ENCODE measurements at places on chromosomes 6 and 20. TPM values are rescaled to one million over a fixed set of nuclear protein-coding genes. Genes with fewer than 3 reads are reported as not detected.

GRCh38 chr20:36847009-36847709, 28.8 kb upstream of the TLDC2 start:
- peak; percentile 59 for DNase-seq
- peak overlapping the region; percentile 92 for H3K27ac ChIP-seq
- no peaks in the 10 kb centered on the region for H3K27me3 ChIP-seq
- H3K4me3 ChIP-seq: no peak overlapping the region
- H3K36me3 ChIP-seq: no peaks in the 10 kb centered on the region

DNA sequence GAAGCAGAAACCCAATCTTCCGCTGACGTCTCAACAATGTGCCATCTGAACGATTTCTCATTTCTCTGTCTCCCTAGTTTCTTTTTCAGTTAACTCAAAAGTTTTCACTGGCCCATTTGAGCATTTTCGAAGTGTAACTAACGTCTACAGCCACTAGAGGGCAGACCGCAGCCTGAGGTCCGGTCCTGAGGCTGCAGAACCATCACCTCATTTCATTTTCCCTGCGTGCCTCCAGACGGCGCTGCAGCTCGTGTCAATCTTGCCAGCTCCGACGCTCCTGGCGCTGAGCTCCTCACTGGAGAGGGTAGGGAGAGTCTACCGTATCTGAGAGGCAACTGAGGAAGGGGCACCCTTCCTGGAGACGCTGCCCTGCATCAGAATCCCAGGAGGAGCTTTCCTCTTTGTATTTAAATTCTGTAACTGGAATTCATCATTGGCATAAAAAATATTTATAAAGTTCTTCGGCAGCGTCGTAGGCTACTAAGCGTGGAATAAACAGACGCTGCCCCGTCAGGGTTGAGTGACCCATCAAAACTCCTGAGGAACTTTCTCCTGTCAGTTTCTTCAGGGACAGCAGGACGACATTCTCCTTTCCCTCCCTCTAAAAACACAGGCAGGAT, 28.5 kb upstream of the DTNBP1 start:
- peak; percentile 19 for DNase-seq
- H3K4me1 ChIP-seq: peaks cover 6% of the 10 kb centered on the region
- H3K4me3 ChIP-seq: peak overlapping the region; percentile 73
- H3K27ac ChIP-seq: peak overlapping the region; percentile 62
- H3K36me3 ChIP-seq: no peaks in the 10 kb centered on the region
- H3K27me3 ChIP-seq: no peaks in the 10 kb centered on the region

- no peak overlapping the region for H3K4me3 ChIP-seq
- no peak overlapping the region for H3K27ac ChIP-seq
- DNase-seq: no peak
- no peaks in the 10 kb centered on the region for H3K4me1 ChIP-seq
These were observed 12.1 kb upstream of the CNKSR3 start for GRCh38 chr6:154522576-154522975.

DNA sequence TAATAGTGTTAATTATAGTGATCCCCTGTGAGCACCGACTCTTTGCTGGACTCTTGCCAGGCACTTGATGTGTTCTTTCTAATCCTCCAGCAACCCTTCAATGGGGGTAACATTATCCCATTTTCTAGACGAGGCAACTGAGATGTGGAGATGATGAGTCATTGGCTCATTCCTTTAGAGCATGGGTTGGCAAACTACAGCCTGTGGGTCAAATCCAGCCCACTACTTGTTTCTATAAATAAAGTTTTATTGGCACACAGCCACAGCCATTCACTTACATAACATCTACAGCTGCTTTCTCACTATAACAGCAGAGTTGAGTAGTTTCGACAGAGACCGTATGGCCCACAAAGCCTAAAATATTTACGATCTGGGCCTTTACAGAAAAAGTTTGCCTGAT, 249.5 kb upstream of the KCNG1 start:
- no peaks in the 10 kb centered on the region for H3K27me3 ChIP-seq
- H3K4me1 ChIP-seq: peaks cover 5% of the 10 kb centered on the region
- no peaks in the 10 kb centered on the region for H3K36me3 ChIP-seq
- H3K4me3 ChIP-seq: no peak overlapping the region
- H3K27ac ChIP-seq: no peak overlapping the region
- no peak for DNase-seq

DNA sequence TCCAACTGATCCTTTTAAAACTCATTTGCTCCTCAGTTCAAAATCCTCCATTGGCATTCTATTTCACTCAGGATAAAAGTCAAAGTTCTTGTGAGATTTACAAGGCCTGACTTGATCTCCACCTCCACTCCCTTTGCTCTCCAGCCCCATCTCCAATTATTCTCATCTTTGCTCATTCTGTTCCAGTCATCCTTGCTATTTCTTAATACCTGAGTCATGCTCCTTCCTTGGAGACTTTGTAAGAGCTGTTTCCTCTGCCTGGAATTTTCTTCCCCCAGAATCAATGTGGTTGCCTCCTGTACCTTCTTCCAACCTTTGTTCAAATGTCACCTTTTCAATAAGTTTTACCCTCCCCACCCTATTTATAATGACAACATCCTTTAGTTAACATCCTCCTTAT, 373.5 kb downstream of the HTR1B start:
- no peak overlapping the region for H3K27ac ChIP-seq
- H3K36me3 ChIP-seq: no peaks in the 10 kb centered on the region
- no peak for DNase-seq
- H3K27me3 ChIP-seq: no peaks in the 10 kb centered on the region

GRCh38 chr6:78611102-78611620, 256.2 kb upstream of the IRAK1BP1 start:
- no peak overlapping the region for H3K4me3 ChIP-seq
- no peak overlapping the region for H3K27ac ChIP-seq
- DNase-seq: no peak
- H3K4me1 ChIP-seq: peaks cover 11% of the 10 kb centered on the region
- H3K36me3 ChIP-seq: no peaks in the 10 kb centered on the region
- no peaks in the 10 kb centered on the region for H3K27me3 ChIP-seq

GRCh38 chr20:61053889-61054288, 198.2 kb upstream of the CDH4 start:
- H3K4me1 ChIP-seq: no peaks in the 10 kb centered on the region
- H3K27ac ChIP-seq: no peak overlapping the region
- DNase-seq: no peak
- no peaks in the 10 kb centered on the region for H3K36me3 ChIP-seq

DNA sequence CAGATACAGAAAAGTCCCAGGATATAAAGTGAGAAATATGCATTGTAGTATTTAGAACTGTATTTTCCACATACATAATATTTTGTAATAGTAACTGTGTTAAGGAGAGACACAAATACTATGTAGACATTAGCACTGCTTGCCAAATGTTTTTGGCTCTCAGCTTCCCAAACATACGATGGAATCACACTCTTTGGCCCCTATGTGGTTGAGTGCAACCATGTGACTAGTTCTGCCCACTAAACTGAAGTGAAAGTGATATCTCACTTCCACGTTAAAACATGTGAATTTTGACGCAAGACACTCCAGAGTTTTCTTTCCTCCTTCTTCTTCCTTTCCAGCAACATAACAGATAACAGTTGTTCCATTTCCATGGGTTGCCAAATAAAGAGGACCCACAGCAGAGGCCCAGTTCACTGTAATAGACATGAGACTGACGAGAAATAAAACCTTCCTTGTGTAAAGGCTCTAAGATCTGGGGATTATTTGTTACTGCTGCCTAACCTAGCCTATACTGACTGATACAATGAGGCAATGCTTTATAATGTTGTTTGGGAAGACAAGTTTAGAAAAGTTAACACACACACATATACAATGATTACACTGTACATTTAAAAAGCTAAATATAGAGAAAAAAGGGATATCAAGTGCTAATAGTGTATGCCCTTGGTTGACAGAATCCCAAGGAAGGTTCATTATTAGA, 97.2 kb downstream of the PTPRT start:
- no peaks in the 10 kb centered on the region for H3K4me1 ChIP-seq
- no peaks in the 10 kb centered on the region for H3K27me3 ChIP-seq
- H3K36me3 ChIP-seq: no peaks in the 10 kb centered on the region
- H3K4me3 ChIP-seq: no peak overlapping the region

GRCh38 chr6:30965140-30965601, 18.3 kb upstream of the MUC21 start:
- no peak overlapping the region for H3K27ac ChIP-seq
- no peaks in the 10 kb centered on the region for H3K27me3 ChIP-seq
- no peaks in the 10 kb centered on the region for H3K36me3 ChIP-seq
- DNase-seq: no peak
- H3K4me1 ChIP-seq: no peaks in the 10 kb centered on the region

- H3K27me3 ChIP-seq: no peaks in the 10 kb centered on the region
- no peak overlapping the region for H3K27ac ChIP-seq
- no peak for DNase-seq
These were observed 7.8 kb downstream of the RBCK1 start for GRCh38 chr20:415820-416322.

DNA sequence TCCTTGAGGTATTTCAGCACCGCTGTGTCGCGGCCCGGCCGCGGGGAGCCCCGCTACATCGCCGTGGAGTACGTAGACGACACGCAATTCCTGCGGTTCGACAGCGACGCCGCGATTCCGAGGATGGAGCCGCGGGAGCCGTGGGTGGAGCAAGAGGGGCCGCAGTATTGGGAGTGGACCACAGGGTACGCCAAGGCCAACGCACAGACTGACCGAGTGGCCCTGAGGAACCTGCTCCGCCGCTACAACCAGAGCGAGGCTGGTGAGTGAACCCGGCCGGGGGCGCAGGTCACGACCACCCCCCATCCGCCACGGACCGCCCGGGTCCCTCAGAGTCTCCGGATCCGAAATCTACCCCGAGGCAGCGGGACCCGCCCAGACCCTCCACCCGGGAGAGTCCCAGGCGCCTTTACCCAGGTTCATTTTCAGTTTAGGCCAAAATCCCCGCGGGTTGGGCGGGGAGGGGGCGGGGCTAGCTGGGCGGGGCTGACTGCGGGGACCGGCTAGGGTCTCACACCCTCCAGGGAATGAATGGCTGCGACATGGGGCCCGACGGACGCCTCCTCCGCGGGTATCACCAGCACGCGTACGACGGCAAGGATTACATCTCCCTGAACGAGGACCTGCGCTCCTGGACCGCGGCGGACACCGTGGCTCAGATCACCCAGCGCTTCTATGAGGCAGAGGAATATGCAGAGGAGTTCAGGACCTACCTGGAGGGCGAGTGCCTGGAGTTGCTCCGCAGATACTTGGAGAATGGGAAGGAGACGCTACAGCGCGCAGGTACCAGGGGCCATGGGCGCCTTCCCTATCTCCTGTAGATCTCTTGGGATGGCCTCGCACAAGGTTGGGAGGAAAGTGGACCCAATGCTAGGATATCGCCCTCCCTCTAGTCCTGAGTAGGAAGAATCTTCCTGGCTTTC, 693 bp downstream of the HLA-F start:
- H3K4me1 ChIP-seq: peaks cover 16% of the 10 kb centered on the region
- no peak for DNase-seq
- H3K27ac ChIP-seq: peak overlapping the region; percentile 90

GRCh38 chr6:113881478-113881980, 24.4 kb downstream of the MARCKS start:
- no peak overlapping the region for H3K27ac ChIP-seq
- no peaks in the 10 kb centered on the region for H3K36me3 ChIP-seq
- H3K4me1 ChIP-seq: no peaks in the 10 kb centered on the region

DNA sequence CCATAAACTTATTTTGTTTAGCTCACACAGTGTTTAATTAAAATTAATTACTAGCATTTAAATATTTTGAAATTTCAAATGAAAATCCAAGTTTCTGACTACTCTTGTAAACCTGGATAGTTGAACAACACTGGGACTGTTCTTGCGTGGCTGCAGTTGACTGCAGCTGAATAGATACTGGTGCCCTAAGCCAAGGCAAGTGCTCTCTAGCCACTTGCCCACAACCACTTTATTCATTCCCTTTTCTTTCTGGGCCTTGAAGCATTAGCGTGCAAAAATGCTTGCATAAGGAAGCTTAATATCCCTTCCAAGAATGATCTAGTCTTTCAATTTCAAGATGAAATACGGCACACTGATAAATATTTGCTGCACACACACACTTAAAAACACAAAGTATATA, 676.0 kb upstream of the MARCKS start:
- no peak for DNase-seq
- H3K4me1 ChIP-seq: no peaks in the 10 kb centered on the region
- H3K27me3 ChIP-seq: no peaks in the 10 kb centered on the region
- H3K4me3 ChIP-seq: no peak overlapping the region
- no peak overlapping the region for H3K27ac ChIP-seq

- no peak overlapping the region for H3K4me3 ChIP-seq
- DNase-seq: no peak
- H3K27me3 ChIP-seq: no peaks in the 10 kb centered on the region
- H3K36me3 ChIP-seq: no peaks in the 10 kb centered on the region
- H3K4me1 ChIP-seq: no peaks in the 10 kb centered on the region
These were observed 112.6 kb upstream of the SLC24A3 start for GRCh38 chr20:19099596-19100545.

- no peaks in the 10 kb centered on the region for H3K36me3 ChIP-seq
- H3K27me3 ChIP-seq: no peaks in the 10 kb centered on the region
- no peak overlapping the region for H3K4me3 ChIP-seq
- DNase-seq: no peak
These were observed 110.9 kb downstream of the JAG1 start for GRCh38 chr20:10562899-10563298.

- no peak overlapping the region for H3K4me3 ChIP-seq
- H3K27ac ChIP-seq: no peak overlapping the region
- no peaks in the 10 kb centered on the region for H3K4me1 ChIP-seq
These were observed 213.7 kb upstream of the SGK1 start for GRCh38 chr6:134531611-134532010.

DNA sequence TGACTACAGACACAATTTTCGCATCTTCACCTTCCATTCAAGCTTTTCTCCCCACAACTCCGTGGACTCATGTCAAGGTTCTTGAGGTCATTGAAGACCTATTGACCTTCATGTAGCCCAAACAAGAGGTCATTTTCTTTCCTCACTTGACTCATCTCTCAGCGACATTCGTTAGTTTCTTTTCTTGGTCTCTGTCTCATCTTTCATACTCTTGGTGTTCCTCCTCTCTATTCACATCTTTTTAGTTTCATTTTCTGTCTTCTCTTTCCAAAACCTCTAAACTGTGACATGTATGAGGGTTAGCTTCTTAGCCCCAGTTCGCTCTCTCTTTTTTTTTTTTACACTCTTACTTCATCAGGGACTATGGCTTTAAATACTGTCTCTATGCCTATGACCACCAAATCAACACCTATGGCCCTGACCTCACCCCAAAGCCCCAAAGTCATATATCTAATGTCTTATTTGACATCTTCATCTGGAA, 128.6 kb upstream of the BACH2 start:
- H3K36me3 ChIP-seq: no peaks in the 10 kb centered on the region
- no peak for DNase-seq
- no peaks in the 10 kb centered on the region for H3K27me3 ChIP-seq
- no peaks in the 10 kb centered on the region for H3K4me1 ChIP-seq
- no peak overlapping the region for H3K27ac ChIP-seq
- H3K4me3 ChIP-seq: no peak overlapping the region

ARHGAP18 gene
- total RNA-seq: 37.0 TPM

LGSN gene
- not detected for total RNA-seq

ID4 gene
- total RNA-seq: 130 TPM

DYNLT2 gene
- total RNA-seq: 0.95 TPM

SLC22A2 gene
- not detected for total RNA-seq

MYLK2 gene
- not detected for total RNA-seq

LSM14B gene
- 38.7 TPM for total RNA-seq

KIAA1755 gene
- total RNA-seq: 11.0 TPM

UNC5CL gene
- 2.2 TPM for total RNA-seq

L3MBTL3 gene
- 11.8 TPM for total RNA-seq

All from thoracic aorta (tissue), 2 donors.